ENCODE measurements at places on chromosomes 3 and 15. TPM values are rescaled to one million over a fixed set of nuclear protein-coding genes. Genes with fewer than 3 reads are reported as not detected.

- H3K27me3 ChIP-seq = no peaks in the 10 kb centered on the region
- H3K27ac ChIP-seq = no peak overlapping the region
- H3K4me3 ChIP-seq = no peak overlapping the region
Observed at GRCh38 chr15:90203473-90203872, 2.3 kb downstream of the SEMA4B start.

- H3K27ac ChIP-seq = peak overlapping the region; percentile 98
- H3K27me3 ChIP-seq = peaks cover 6% of the 10 kb centered on the region
- peak; percentile 69 for DNase-seq
- peak overlapping the region; percentile 94 for H3K4me3 ChIP-seq
- peaks cover 25% of the 10 kb centered on the region for H3K4me1 ChIP-seq
Observed at GRCh38 chr3:143001034-143001368, 369 bp upstream of the U2SURP start.

DNA sequence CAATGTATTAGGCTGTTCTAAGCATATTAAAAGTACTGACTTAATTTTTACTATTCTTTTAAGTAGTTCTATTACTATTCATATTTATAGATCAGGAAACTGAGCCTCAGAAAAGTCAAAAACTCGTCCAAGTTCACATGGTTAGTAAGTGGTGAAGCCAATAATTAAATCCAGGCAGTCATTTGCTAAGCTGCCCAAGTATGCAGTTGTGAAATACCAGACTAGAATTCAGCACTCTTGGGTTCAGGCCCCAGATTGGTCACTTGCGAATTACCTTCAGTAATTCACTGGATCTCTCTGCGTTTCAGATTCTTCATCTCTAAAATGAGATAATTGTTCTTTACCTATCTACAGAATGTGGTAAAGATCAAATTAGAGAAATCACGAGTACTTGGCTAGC lies 161.9 kb upstream of the CADPS start:
- no peaks in the 10 kb centered on the region for H3K36me3 ChIP-seq
- H3K4me1 ChIP-seq = no peaks in the 10 kb centered on the region
- no peak overlapping the region for H3K4me3 ChIP-seq
- H3K27ac ChIP-seq = no peak overlapping the region
- DNase-seq = no peak

GRCh38 chr3:40299721-40300335 lies 9.7 kb upstream of the EIF1B start:
- no peaks in the 10 kb centered on the region for H3K27me3 ChIP-seq
- no peaks in the 10 kb centered on the region for H3K4me1 ChIP-seq
- H3K27ac ChIP-seq = no peak overlapping the region
- no peak for DNase-seq
- no peak overlapping the region for H3K4me3 ChIP-seq
- H3K36me3 ChIP-seq = peaks cover 17% of the 10 kb centered on the region

- peaks cover 4% of the 10 kb centered on the region for H3K4me1 ChIP-seq
- H3K27me3 ChIP-seq = no peaks in the 10 kb centered on the region
- no peak for DNase-seq
- H3K4me3 ChIP-seq = no peak overlapping the region
- H3K36me3 ChIP-seq = no peaks in the 10 kb centered on the region
Observed at GRCh38 chr3:22977650-22978289, 225.4 kb upstream of the UBE2E2 start.

GRCh38 chr3:25037049-25037547 lies 391.0 kb upstream of the RARB start:
- H3K4me3 ChIP-seq = no peak overlapping the region
- no peaks in the 10 kb centered on the region for H3K36me3 ChIP-seq
- H3K27me3 ChIP-seq = no peaks in the 10 kb centered on the region
- H3K27ac ChIP-seq = no peak overlapping the region
- H3K4me1 ChIP-seq = no peaks in the 10 kb centered on the region

GRCh38 chr3:152076148-152076547 lies 192.6 kb upstream of the MBNL1 start:
- H3K27me3 ChIP-seq = no peaks in the 10 kb centered on the region
- no peak overlapping the region for H3K27ac ChIP-seq
- no peak for DNase-seq

GRCh38 chr3:113602836-113603235 lies 70.5 kb downstream of the SIDT1 start:
- H3K4me3 ChIP-seq = no peak overlapping the region
- no peak overlapping the region for H3K27ac ChIP-seq
- H3K36me3 ChIP-seq = peaks cover 16% of the 10 kb centered on the region
- peaks cover 16% of the 10 kb centered on the region for H3K4me1 ChIP-seq

DNA sequence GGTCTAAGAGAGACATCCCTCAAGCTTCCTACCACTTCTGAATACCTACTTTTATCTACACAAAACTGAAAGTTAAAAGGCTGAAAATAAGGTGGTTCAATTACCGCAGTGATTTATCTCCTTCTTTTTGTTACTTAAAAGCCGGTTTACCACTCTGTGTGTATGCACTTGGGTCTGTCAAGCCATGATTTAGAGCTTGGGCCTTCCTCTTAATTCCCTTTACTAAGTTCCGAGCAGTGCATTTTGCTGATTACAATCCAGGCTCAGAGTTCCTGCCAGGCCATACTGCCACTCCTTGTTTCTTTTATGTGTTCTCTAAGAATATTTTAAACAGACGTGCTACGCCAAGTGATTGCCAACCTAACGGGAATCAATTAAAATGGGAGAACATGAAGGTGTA lies 16.5 kb downstream of the KCTD6 start:
- H3K4me1 ChIP-seq = peaks cover 2% of the 10 kb centered on the region
- H3K36me3 ChIP-seq = no peaks in the 10 kb centered on the region
- no peak for DNase-seq
- H3K27ac ChIP-seq = no peak overlapping the region
- H3K27me3 ChIP-seq = no peaks in the 10 kb centered on the region
- H3K4me3 ChIP-seq = no peak overlapping the region

GRCh38 chr3:10351013-10351735 lies 30.3 kb upstream of the SEC13 start:
- H3K4me1 ChIP-seq = no peaks in the 10 kb centered on the region
- peaks cover 10% of the 10 kb centered on the region for H3K27me3 ChIP-seq
- no peaks in the 10 kb centered on the region for H3K36me3 ChIP-seq
- H3K27ac ChIP-seq = no peak overlapping the region
- no peak overlapping the region for H3K4me3 ChIP-seq

DNA sequence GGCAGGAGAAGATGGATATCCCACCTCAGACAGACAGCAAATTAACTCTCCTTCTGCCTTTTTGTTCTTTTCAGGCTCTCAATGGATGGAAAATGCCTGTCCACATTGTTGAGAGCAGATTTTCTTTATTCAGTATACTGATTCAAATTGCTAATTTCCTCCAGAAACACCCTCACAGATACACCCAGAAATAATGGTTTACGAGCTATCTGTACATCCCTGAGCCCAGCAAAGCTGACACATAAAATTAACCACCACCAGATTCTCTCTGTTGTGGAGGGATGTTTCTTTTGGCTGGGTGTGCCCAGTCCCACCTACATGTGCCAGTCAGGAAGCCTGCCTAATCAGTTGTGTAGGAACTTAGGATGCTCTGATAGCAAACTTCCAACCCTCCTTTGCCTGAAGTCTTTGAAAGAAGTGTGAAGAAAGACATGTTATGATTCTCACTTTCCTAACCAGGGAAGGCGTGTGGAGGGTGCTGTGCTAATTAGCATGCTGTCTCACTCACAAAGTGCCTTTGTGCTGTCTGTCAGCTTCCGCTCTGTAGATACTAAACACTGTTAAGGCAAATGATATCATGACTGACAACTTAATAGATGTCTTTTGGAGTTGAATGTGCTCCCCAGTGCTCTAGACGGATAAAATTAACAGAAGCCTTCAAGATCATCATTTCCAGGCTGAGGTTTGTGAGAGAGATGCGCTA lies 208.5 kb downstream of the CLSTN2 start:
- no peaks in the 10 kb centered on the region for H3K27me3 ChIP-seq
- no peaks in the 10 kb centered on the region for H3K36me3 ChIP-seq
- no peaks in the 10 kb centered on the region for H3K4me1 ChIP-seq
- no peak overlapping the region for H3K4me3 ChIP-seq

- DNase-seq = no peak
- no peak overlapping the region for H3K4me3 ChIP-seq
- peak overlapping the region; percentile 91 for H3K27ac ChIP-seq
- peaks cover 83% of the 10 kb centered on the region for H3K36me3 ChIP-seq
- H3K27me3 ChIP-seq = no peaks in the 10 kb centered on the region
Observed at GRCh38 chr3:71111784-71112440, 471.6 kb downstream of the FOXP1 start.

DNA sequence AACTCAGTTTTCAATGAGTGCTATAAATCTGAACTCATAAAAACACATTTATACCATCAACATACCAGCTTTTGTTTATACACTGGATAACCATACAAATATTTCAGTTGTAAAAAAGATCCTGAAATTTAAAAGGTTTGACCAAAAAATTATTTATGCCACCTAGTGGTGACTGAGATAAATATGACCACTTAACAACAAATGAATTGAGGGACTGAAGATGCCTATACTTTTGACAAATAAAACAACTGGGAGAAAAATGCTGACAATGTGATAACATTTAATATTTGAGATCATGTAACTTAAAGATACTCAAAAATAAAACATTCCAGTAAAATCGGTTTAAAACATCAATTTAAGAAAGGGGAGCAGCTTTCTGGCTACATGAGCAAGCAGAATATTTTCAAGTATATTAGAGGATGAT lies 30.4 kb downstream of the ATG3 start:
- no peaks in the 10 kb centered on the region for H3K27me3 ChIP-seq
- no peak overlapping the region for H3K4me3 ChIP-seq
- DNase-seq = no peak
- H3K4me1 ChIP-seq = peaks cover 7% of the 10 kb centered on the region
- no peak overlapping the region for H3K27ac ChIP-seq

DNA sequence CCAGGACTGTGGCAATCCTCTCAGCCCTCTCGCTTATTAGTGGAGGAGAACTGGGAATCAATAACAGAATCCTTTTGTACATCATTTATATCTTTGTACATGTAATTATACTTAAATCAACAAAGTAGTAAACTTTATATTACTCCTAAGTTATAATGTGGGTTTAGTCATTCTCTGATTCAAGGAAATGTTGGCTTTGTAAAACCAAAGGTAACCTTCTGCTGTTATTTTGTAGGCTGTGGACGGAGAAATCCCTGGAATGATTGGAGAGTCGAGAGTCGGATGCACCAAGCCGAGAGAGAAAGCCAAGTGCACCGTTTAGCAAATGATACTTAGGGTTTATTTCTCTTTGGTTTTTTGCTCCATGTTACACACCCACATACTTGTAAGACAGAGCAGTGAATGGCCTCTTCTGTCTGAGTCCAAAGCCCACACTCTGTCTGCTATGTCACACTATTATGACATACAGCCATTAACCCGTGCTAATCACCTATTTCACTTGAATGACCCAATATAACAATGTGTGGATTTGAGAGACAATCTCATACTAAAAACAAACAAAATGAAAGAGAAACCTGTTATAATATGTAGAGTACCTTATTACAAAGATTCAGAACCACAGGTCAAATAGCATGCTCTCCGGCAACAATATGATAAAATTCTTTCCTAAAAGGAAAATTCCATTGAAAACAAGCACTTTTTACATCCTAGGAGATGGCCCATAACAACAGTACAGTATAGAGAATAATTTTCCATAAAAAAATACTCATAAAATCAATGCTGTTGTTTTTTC lies 72.2 kb downstream of the MECOM start:
- H3K27me3 ChIP-seq = peaks cover 5% of the 10 kb centered on the region
- DNase-seq = no peak
- H3K4me3 ChIP-seq = no peak overlapping the region
- no peaks in the 10 kb centered on the region for H3K4me1 ChIP-seq

DNA sequence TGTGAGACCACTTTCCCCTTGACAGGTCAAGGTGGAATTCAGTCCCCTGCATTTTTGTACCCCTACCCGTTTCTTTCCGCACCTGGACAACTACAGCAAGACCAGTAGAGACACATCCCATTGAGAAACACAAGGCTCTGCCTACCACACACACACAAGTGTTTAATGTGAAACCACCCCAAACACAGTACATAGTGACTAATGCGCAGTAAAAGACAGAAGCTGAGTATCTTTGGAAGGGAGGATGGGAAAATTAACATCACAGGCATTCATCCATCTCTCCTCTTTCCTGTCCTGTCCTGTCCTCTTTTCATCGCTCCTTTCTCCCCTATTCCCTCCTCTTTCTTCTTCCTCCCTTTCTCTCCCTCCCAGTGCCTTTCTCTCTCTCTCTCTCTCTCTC lies 64.8 kb downstream of the SCN11A start:
- peaks cover 3% of the 10 kb centered on the region for H3K27me3 ChIP-seq
- no peak for DNase-seq
- no peak overlapping the region for H3K27ac ChIP-seq
- no peaks in the 10 kb centered on the region for H3K36me3 ChIP-seq
- H3K4me1 ChIP-seq = no peaks in the 10 kb centered on the region

DNA sequence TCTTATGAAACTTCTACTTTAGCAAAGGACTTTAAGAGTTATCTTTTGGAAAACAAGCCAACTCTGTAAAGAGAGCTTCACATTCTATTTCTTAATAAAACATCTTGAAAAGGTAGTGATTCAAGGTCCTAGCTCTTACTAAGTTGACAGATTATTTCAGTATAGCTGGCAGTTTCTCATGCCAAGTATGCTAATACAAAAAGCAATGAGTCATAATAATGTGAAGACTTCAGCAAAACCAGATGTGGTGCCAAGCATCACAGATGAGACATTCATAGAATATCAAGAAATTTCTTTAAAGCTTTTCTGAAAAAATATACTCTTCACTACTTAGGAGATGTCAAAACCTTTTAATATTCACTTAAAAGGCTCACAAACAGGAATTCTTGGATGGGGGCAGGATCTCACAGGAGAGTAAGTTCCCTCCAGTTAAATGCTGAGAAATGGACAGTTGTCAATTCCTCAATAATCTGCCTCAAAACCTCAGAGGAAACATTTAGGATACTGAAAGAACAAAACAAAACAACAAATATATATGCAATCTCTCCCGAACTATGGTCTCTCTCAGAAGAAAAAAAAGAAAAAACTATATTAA lies 45.6 kb downstream of the DCBLD2 start:
- H3K4me3 ChIP-seq = no peak overlapping the region
- H3K27me3 ChIP-seq = no peaks in the 10 kb centered on the region
- H3K27ac ChIP-seq = no peak overlapping the region
- H3K36me3 ChIP-seq = peaks cover 27% of the 10 kb centered on the region
- DNase-seq = no peak

- H3K4me1 ChIP-seq = peaks cover 6% of the 10 kb centered on the region
- H3K27ac ChIP-seq = no peak overlapping the region
- peaks cover 40% of the 10 kb centered on the region for H3K27me3 ChIP-seq
- H3K4me3 ChIP-seq = no peak overlapping the region
- DNase-seq = no peak
- no peaks in the 10 kb centered on the region for H3K36me3 ChIP-seq
Observed at GRCh38 chr3:14555835-14556234, 15.7 kb upstream of the GRIP2 start.

GRCh38 chr3:190734490-190734889 lies 128.0 kb downstream of the GMNC start:
- H3K27ac ChIP-seq = no peak overlapping the region
- H3K27me3 ChIP-seq = peaks cover 3% of the 10 kb centered on the region
- DNase-seq = no peak
- no peak overlapping the region for H3K4me3 ChIP-seq

Gene P2RY14
- total RNA-seq = 1.5 TPM

Gene IL17RE
- 1.2 TPM for total RNA-seq

Gene AGTR1
- not detected for total RNA-seq

Gene CYP1A2
- total RNA-seq = not detected

Gene CCR9
- total RNA-seq = not detected

Gene P2RY12
- total RNA-seq = not detected

Gene CELF6
- total RNA-seq = 0.16 TPM
